GM12892 (cell line): ENCODE measurements at places on chromosomes 3 and 15.
A peak's percentile ranks its signal among the peaks of the same experiment; 100 is the strongest.

DNA sequence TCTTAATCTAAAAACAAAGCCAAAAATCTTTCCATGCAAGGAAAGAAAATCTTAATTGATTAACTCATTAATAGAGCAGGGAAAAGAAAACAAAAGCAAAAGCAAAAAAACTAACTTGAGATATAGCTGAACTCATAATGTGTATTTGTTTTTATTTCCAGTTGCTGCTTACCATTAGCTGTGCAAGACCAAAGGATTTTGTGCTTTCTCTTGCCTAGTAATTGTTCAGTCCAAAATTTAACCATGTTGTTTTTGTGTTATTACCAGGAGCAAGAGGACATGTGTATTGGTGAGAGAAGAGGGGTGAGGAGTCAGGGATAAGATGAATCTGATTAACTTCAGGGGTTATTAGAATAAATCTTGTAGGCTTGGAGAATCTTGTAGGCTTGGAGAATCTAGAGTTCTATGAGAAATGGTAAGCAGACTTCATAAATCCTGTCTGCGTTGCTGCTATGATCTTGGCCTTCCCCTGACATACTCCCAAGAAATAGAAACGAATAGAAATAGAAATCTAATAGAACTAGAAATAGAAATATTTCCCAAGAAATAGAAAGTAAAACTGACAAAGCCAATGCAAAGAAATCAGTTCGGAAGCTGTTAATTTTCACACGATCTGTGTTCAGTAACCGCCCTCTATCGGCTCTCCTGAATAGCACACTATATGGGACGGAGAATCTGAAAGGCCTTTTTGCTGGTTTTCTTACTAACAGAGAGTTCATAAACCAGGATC is 72.6 kb upstream of the TNFSF10 start:
- DNase-seq: peak; percentile 33

DNA sequence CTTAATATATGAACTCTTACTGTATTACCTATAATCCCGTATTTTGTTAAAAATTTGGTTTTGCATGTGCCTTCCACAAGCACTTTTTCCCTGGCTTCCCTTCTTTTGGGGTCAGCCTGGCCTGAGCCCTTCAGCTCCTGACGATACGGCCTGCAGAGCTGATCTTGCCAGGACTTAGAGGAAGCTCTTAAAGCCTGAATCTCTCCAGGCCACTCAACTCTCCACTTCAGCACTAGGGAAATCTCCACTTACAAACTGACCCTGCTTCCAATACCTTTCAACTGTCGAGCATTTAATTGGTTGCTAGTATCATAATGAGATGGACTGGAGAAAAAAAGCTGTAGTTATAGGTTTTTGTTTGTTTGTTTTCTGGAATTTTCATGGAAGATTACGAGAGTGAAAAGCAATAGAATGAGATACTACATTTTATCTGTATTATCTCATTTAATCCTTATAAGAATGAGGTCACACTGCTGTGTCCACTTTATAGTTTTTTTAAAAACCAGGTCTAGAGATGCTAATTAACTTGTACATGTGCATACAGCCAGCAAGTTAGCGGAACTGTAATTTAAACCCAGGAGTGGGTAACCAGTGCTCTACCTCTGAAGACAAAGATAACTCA is 54.8 kb downstream of the ZBTB38 start:
- no peak for DNase-seq

GRCh38 chr3:71509066-71509465 is 74.5 kb downstream of the FOXP1 start:
- DNase-seq: no peak

- DNase-seq: no peak
Observed at GRCh38 chr3:120203016-120203415, 82.0 kb downstream of the GPR156 start.

- no peak for DNase-seq
Observed at GRCh38 chr3:50850639-50851511, 176.1 kb downstream of the DOCK3 start.

GRCh38 chr3:160170409-160171370 is 54.5 kb upstream of the C3orf80 start:
- no peak for DNase-seq

- no peak for DNase-seq
Observed at GRCh38 chr3:107323723-107324122, 53.5 kb upstream of the CCDC54 start.

GRCh38 chr3:47000198-47000815 is 20.8 kb downstream of the NBEAL2 start:
- DNase-seq: no peak

DNA sequence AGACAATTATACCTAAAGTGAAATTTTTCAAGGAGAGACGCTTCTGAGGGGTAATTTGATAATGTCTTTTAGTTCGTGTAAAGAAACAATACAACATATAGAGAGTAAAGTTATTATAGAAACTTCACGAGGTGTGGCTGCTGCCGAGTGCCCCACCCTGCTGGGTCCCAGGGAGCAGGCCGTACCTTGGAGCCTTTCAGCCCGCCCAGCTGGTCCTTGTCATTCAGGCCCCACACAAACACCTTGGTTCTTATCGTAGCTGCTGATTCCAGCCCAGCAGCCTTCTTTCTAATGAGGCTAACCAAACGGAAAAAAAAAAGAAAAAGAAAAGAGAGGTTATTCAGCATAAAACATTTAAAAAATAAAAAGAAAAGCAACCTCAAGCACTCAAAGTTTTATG is 83.1 kb upstream of the OCA2 start:
- DNase-seq: no peak

DNA sequence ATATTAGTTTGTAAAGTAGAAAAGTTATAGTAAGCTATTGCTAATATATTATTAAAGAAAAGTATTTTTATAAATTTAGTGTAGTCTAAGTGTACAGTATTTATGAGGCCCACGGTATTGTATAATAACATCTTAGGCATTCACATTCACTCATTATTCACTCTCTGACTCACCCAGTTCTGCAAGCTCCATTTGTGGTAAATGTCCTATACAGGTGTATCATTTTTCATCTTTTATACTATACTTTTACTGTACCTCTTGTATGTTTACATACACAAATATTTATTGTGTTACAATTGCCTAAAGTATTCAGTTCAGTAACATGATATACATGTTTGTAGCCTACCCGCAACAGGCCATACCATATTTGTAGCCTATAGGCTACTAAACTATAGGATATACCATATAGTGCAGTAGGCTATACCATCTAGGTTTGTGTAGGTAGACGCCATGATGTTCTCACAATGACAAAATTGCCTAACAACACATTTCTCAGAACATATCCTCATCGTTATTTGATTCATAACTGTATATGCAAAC is 246.8 kb upstream of the ALCAM start:
- DNase-seq: no peak

DNA sequence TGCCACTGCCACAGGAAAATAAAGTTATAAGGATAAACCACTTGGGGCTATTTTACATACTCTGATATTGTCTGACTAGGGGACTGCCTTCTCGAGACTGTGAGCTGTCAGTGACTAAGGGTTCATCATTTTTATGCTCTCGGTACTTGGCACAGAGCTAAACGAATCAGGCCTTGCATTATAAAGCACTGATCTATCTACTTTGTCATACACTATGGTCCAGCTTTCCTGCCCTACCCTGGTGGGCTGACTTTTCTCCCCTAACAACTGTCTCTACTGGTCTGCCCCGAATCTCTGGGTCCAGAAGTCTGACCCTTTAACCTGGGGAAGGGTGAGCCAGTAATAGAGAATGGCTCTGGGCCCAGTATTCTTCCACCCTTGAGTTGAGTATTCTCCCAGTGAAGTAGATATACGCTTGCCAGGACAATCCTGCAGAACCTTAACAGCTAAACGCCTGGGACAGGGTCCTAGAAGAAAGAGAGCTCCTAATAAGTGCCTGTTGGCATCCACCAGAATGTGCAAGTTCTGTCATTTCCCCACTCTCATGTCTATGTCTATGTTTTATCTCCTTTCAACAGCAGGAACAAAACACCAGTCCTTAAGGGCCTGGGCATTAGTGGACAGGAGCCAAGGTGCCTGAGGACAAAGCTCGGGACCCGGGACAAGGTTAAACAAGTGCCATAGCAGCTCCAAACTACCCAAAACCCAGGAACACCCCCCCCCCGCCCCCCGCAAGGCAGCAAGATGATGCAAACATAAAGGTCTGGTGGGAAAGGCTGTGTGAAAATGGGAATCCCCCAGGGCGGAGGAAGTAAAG is 1.2 kb downstream of the LARP6 start:
- DNase-seq: no peak

DNA sequence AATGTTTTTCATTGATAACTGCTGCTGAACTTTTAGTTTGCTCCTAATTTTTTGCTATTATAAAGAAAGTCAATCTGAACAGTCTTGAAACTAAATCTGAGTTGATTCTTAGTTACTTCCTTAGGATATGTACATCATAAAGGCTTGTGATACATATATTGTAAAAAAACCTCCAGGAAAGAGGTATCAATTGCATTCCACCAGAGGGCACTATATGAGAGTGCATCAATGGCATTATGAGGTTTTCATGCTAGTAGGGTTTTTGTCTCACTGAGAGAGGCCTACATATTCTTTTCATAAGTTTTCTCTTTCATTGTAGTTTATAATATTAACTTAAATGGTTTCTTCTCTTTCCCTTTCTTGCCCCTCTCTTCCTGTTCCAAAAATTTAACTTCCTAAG is 46.9 kb downstream of the PIK3R4 start:
- DNase-seq: no peak

DNA sequence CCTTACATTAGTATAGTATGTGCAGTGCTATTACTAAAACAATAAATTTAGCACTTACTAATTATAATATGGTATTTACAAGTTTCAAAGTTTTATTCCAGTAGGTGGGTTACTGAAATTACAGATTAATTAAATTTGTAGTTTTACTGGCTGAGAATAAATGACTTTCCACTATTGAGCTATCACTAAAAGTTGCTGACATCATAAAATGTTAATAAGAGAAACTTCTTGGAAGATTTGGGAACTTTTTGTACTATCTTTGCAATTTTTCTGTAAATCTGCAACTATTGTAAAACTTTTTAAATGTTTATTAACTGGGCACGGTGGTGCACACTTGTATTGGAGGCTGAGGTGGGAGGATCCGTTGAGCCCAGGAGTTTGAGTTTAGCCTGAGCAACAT is 247.7 kb downstream of the UBE2E2 start:
- no peak for DNase-seq

DNA sequence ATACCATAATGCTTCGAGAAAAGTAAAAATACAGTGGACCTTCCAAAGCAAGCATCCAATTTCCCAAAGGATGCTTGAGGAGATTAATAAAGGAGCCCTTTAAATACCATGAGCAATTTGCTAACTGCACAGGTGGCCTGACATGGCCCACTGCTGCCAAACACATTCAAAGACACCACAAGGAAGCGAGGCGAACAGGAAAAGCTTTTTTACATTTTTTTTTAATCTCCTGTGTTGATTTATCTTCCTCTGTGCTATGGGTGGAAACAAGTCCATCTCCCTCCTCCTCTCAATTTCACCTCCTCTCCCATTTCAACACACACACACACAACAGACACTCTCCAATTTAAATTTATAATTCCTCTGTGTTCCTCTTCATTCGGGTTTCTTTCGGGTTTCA is 243.4 kb downstream of the IGSF11 start:
- no peak for DNase-seq

DNA sequence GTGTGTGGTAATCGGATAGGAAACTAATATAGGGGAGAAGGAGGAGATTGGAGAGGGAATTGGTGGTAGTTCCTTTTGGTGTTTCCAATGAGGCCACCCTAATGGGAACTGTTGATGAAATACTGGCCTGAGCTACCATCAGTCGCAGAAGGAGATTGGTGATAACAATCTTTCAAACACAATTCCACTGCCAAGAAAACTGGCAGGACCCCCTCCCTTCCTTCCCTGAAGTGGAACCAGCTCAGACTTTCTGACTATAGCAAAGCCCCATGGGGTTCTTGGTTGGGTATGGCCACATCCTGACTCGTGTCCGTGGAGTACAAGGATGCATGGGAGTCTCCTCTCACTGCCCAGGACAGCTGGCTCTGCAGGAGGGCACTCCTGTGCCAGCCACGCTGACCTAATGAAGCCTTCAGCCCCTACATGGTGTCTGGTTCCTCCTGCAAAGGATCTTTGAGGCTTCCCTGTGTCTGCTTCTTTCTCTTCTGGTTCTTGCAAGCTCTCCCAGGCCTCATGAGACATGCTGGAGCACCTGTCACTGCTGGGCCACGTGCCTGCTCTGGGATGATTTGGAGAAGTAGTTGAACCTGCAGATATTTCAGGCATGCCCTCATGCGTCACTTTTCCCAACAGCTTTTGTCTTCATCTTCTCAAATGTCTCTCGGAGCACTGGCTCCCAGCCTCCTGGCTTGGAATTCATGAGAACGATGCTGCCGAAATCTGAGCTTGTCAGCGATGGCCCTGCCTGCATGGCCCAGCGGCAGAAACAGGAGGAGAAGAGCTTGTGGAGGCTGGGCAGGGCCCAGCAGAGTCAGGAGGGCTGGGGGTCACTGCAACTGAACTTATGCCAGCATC is 90.0 kb upstream of the ADPGK start:
- DNase-seq: no peak

DNA sequence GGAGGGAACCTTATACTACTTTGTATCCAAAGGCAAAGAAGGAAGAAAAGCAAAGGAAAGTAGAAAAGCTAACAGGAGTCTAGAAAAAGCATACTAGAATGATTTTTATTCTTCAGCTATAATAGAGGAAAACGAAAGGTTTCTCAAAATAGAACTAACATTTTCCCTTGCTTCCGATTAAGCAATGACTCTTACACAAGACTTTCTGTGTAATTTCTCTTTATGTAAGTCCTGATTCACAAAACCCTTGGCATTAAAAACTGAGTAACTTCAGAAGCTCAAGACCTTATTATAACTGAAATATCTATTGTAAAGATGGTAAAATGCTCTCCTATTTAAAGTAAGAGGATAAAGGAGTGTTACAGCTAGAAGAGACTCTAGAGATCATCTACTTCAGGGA is 97.4 kb downstream of the DTWD1 start:
- no peak for DNase-seq

DNA sequence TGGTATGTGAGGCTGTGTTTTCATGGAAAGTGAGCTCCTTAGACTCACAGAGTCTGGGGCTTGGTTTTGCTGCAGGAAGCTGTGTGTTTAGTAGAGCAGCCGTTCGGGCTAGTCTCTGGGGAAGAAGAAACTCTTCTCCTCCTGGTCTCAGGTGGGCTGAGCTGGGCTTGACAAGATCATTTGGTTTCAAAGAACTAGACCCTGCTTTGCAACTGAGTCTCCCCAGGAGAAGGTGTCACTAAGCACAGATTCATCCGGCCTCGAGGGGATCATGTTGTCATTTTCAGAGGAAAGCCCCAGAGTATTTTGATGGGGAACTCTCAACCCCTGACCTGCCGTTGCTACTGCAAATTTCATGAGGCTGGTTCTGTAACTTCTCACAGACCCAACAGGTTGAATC is 188.5 kb downstream of the FAM43A start:
- DNase-seq: no peak

GRCh38 chr15:85785887-85786780 is 8.6 kb downstream of the KLHL25 start:
- DNase-seq: no peak

DNA sequence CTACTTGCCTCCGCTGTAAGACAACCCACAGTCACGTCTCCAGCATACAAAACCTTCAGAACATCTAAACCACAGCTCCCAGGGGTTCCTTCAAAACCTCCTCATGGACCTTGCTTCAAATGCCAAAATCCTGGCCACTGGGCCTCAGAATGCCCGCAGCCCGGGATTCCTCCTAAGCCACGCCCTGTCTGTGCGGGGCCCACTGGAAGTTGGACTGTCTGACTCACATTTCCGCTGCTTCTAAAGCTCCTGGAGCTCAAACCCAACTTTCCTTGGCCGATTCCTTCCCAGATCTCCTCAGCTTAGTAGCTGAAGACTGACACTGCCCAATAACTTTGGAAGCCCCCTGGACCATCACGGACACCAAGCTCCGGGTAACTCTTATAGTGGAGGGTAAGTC is 17.9 kb upstream of the OR5H6 start:
- no peak for DNase-seq
